ENCODE measurements at places on chromosomes 3 and 15.
A peak's percentile ranks its signal among the peaks of the same experiment; 100 is the strongest.

GRCh38 chr3:52014613-52015012 is 18.9 kb upstream of the RPL29 start:
- DNase-seq = peak; percentile 64

DNA sequence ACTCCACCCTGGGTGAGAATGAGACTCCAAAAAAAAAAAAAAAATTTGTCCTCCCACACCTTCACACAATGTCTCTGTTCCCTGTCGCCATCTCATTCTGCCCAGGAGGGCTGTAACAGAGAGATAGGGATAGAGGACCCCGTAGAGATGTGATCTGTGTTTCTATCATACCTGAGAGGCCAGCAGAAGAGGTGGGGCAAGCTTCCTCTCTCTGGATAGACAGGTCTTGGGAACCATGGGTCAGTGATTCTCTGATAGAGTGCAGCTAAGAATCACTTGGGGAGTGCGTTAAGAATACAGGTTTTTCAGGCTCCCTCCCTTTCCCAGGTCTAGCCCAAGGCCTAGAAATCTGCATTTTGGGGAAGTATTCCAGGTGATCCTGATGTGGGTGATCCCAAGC is 8.3 kb downstream of the CA12 start:
- DNase-seq = no peak

DNA sequence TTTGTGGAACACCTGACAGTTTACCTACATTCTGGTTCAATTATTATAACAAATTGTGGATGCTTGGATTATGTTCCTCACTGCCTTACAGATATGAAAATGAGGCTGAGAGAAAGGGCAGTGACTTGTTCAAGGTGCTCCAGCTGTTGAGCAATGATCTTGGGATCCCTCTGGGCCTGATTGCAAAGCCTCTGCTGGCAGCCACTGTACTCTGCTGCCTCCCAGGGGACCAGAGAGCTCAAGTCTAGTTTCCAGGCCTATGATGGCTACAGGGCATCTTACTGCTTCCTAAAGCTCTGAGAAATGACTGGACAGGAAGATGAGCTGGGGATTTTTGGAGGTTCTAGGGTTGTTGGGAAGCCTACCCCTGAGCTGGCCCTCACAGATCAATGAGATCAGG is 2.3 kb upstream of the SHC4 start:
- DNase-seq = no peak

DNA sequence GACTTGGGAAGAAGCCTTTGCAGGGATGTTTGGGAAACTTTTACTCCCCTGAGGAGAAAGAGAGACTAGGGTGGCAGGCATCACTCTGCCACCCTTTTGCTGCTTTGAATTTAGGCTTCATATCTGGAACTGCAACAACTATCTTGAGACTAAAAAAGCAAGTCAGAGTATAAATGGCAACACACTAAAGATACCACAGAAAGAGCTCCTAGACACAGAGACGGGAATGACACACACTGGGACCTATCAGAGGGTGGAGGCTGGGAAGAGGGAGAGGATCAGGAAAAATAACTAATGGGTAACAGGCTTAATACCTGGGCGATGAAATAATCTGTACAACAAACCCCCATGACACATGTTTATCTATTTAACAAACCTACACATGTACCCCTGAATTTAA is 237.8 kb downstream of the FGF12 start:
- no peak for DNase-seq

DNA sequence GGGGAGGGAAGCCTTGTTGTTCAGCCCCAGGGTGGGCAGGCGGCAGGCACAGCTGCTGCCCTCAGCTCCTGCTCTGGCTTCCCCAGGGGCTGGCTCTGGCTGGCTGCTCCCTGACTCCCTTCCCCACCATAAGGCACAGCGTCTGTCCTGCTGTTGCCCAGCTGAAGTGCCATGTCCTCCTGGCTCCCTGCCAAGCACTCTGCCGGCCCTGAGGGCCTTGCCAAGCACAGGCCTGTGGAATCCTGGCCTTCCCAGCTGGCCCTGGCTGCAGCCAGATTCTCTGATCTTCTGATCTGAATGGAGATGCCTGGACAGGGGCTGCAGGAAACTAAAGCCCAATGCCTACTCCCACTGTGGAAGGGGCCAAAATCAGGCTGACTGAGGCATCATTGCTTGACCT is 1.1 kb downstream of the IQCF6 start:
- DNase-seq = no peak

GRCh38 chr3:180798197-180798596 is 114.3 kb upstream of the FXR1 start:
- DNase-seq = no peak

- no peak for DNase-seq
Measured at GRCh38 chr3:70729845-70730244, 417.4 kb upstream of the MDFIC2 start.

DNA sequence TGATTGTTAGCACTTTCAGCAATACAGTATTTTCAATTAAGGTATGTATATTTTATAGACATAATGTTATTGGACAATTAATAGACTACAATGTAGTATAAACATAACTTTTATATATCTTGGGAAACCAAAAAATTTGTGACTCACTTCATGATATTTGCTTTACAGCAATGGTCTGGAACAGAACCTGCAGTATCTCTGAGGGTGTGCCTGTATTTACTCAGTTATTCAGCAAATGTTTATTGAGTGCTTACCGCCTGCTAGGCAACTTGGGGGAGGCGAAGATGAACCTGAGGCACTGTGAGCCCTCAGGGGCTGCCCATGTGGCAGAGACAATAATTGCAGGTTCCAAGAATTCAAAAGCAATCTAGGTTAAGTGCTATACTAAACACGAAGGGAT is 144.8 kb downstream of the GABRB3 start:
- DNase-seq = no peak

DNA sequence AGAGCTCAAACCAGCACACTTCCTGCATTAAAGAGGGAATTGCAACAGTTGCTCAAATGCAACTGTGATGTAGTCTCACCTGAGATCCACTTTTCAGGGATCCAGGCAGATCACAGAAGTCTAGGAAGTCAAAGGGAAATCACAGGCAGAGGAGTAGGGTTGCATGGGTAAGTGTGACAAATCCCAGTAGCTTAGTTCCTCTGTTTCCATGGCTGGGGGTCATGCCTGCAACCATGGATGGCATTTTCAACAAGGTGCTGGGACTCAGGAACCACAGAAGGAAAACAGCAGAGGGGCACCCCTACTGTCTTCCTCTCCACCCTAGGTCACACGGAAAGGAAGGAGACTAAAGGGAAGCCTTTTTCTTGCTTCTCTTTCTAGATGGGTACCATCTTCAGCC is 36.5 kb upstream of the ARNT2 start:
- DNase-seq = no peak

- DNase-seq = no peak
Measured at GRCh38 chr15:42826251-42826890, 89.4 kb upstream of the CDAN1 start.

GRCh38 chr15:91445695-91446228 is 345.7 kb downstream of the SV2B start:
- no peak for DNase-seq

DNA sequence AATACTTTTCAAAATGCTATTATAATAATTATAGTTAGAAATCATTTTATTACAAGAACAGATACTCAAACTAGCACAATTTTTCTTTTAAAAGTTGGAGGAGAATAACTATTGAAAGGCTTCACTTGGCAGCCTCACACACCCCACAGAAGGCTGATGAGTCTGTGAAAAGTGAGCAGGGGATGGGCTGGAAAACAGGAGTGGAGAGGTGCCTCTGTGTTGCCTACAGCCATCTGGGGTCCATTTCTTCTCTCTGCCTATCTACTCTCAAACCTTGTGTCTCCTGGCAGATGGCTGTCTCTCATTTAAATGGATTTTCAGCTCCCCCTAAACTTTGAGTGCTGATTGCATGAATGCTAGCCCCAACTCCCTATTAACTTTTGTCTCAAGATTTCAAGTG is 230.8 kb downstream of the CLSTN2 start:
- no peak for DNase-seq

GRCh38 chr3:61562042-61562720 is 810 bp downstream of the PTPRG start:
- peak; percentile 37 for DNase-seq

DNA sequence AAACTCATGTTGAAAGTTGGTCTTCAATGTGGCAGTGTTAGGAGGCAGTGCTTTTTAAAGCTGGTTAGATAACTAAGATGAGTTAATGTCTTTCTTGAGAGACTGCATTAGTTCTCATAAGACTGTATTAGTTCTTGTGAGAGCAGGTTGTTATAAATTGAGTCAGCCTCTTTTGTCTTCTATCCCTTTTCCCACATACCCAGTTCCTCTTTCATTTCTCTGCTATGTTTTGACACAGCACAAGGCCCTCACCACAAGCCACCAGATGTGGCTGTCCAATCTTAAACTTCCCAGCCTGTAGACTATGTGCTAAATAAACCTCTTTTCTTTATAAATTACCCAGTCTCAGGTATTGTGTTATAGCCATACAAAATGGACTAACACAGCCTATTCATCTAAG is 94.6 kb upstream of the SNTN start:
- DNase-seq = no peak

GRCh38 chr3:101619734-101620133 is 45.8 kb downstream of the PCNP start:
- no peak for DNase-seq

DNA sequence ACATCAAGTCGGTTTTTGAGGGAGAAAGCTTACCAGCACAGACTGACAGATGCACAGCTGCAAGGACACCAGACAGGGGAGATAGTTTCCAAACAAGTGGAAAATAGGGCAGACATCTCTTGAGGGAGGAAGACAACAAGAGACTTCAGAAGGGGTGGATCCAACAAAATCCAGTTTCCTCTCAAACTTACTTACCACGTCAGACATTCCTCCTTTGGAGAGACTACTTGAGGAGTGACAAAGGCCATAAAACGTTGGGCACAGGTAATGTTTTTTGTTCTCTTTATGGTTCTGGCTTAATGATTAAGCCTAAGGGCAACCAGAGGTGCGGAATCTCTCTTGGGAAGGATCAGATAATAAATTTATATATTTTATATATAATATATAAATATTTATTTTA is 76.1 kb downstream of the CD200 start:
- DNase-seq = no peak

GRCh38 chr3:138448631-138449030 is 14.2 kb downstream of the ESYT3 start:
- no peak for DNase-seq

DNA sequence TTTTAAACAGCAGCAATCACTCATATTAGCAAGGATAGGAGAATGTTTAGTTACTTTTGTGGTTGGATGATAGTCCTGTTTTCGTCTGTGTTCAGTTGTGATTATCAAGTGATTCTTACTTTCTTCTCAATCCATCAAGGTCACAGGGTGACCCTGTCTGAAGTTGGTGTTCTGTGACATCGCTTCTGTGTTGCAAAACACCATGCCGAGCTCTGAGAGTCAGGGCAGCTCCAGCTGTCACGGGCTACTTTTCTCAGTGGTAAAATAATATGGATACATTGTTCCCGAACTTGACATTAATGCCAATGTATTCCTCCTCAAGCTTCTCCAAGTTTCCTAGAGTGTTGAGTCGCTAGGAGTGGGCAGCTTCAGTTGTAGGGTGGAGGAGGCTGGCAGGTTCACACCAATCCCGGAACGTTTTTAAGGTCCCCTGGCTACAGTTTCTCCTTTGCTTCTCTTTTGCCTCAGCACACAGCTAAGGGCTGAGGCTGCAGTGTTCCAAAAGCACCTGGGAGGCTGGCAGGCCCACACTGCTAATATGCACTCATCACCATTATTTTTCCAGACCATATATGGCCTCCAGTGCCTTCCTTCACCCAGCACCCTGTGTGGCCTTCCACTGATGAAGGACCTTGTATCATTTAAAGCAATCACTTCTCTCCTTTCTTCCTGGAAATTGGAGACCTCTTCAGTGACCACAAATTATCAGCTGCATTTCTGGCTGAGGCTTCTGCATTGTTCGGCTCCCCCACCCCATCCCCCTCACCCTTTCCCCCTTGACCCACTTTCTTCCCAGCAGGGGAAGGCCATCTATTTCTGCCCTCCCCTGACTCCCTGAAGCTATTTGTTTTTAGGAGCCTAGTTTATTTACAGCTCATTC is 25.8 kb downstream of the COLQ start:
- no peak for DNase-seq

DNA sequence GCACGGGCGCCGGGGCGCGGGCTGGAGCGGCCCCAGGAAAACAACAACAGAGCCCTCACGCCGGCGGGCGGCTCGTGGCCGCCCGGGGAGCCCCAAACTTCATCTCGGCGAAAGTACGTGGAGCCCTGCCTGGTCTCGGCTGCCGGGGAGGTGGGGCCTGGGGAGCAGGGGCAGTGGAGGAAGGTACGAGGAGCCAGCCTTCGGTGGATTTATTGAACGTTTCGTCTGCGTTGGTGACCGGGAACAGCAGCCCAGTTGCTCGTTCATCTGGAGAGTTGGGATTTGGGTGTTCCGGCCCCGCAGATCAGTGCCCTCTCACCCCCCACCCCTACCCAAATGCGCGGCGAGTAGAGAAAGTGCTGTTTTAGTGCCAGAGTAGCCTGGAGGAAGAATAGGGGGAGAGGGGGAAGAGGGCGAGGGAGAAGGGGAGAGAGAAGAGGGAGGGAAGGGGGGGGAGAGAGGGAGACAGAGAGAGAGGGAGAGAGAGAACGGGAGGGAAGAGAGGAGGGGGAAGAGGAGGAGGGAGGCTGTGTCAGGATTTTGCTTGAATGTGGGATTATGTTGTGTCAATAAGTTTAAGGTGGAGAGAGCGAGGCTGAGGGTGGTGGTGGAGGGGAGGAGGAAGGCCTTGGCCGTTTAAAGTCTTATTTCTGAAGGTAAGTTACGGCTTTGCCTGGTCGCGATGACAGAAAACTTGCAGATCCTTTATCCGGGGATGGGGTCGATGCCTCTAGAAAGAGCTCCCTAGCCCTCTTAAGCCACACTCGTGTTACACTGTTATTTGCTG is 970 bp downstream of the BBX start:
- peak; percentile 59 for DNase-seq

DNA sequence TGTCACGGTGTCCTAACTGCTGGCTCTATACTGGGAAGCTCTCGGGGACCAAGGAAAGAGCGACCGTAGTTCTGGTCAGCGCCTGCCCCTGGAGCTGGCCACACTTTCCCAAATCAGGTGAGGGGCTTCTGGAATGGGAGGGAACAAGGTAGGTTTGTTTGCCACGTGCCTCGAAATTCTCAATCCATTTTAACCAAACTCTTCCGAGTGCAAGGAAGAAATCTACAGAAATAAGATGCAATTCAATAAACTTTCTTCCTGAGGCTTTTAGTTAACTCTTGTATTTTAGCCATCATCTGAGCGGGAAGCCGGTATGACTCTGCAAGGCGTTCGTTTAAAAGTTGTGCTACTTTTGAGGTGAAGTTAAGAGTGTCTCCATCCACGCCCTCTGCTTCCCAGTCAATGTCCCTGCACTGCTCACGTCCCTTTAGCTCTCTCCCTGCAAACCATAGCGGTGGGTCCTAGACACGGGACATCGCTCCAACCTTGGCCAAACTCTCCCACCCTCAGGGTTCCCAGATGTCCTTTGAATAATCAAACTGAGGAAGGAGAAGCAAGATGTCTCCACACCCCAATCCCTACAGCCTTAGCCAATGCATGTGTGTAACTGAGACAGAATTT is 597 bp downstream of the AGTR1 start:
- peak; percentile 3 for DNase-seq

GRCh38 chr3:25801786-25802185 is 11.9 kb downstream of the OXSM start:
- DNase-seq = no peak

GRCh38 chr3:15875016-15875689 is 77.4 kb upstream of the ANKRD28 start:
- DNase-seq = no peak

- DNase-seq = no peak
Measured at GRCh38 chr3:37481982-37482381, 307.6 kb upstream of the LRRFIP2 start.

GRCh38 chr3:151983538-151983937 is 110.1 kb downstream of the SUCNR1 start:
- DNase-seq = no peak

- no peak for DNase-seq
Measured at GRCh38 chr15:101174152-101174920, 77.5 kb downstream of the CHSY1 start.
